Omental fat pad (tissue), 4 donors: ENCODE measurements at places on chromosomes 1 and 21.

DNA sequence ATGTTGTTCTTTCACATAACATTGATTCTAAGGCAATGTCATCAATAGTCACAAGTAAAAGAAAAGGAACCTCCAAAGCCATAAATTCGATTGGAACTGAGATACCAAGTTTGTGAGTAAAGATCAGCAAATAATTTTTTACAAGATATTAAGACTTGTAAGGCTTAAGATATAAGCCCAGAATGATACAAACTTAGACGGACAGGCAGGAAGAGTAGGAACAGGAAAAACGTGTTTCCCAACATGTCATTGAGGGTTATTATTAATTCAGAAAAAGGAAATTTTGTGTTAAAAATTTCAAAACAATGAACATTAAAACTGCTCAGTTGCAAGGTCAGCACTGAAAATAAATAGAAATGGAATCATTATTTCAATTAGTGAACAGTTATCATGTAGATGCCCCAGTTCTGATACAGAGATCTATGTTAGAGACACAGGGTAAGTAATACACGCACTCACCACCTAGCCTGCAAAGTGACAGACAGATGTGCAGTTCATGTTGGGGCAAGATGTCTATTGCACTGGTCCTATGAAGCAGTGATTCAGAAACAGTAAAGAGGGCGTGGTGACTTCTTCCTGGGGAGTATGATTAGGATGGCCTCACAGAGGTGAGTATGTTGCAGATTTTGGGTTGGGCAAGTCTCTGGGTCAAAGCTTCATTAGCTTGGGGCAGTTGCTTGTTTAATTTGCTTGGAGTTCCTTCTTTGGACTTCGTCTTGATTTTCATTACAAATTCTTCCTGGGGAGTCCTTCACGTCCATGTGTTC is 284.4 kb downstream of the SETD4 start:
- no peak for DNase-seq

GRCh38 chr1:47703981-47704596 is 266.2 kb downstream of the FOXD2 start:
- DNase-seq = no peak

GRCh38 chr1:189787201-189787600 is 690.5 kb downstream of the BRINP3 start:
- DNase-seq = no peak

GRCh38 chr1:172343240-172344160 is 77.0 kb upstream of the C1orf105 start:
- DNase-seq = no peak

DNA sequence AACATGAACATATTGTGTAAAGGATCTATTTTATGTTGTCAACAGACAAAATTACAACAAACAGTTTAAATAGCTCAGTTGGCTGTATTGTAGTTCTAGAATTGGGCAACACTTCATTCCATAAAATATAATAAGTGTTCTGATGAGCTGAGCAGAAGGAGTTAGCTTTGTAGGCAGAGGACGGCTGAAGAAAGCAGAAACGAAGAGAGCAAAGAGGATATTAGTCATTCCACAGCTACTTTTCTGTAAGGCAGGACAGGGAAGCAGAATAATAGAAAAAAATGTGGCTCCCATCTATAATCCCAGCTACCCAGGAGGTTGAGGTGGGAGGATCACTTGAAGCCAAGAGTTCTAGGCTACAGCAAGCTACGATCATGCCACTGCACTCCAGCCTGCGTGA is 20.2 kb upstream of the IVNS1ABP start:
- DNase-seq = no peak

GRCh38 chr1:63936276-63936675 is 162.5 kb downstream of the ROR1 start:
- no peak for DNase-seq

- peak; percentile 41 for DNase-seq
These were observed 742 bp downstream of the ARTN start for GRCh38 chr1:43934101-43934985.

GRCh38 chr1:175564119-175564518 is 179.3 kb downstream of the TNR start:
- no peak for DNase-seq

DNA sequence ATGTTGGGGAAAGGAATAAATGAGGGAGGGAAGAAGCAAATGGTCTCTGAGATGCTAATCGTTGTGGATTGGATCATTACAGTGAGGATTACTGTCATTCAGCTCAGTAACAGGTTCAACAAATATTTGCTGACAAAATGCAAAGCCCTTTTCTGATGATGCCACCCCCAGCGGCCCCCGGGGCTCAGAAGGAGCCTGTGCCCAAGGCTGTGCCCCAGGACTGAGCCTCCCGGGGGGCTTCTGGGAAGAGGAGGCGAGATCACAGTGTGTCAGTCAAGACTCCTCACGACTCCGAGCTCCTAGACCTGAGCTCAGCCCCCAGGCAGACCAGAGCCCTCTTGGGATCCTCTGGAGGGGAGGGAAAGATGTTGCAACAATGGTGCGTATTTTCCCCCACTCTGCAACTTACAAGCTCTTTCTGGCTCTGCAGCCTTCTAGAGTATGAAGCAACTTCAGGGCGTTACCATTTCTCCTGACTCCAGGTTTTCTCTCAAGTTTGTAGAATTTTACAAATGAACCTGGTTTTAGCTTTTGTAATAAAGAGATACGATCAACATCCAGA is 20.8 kb downstream of the EPHA8 start:
- DNase-seq = no peak

GRCh38 chr1:39268906-39269305 is 64.4 kb downstream of the MACF1 start:
- DNase-seq = no peak

GRCh38 chr1:87985071-87985470 is 656.4 kb downstream of the LMO4 start:
- DNase-seq = no peak

- DNase-seq = no peak
These were observed 88.2 kb downstream of the TIAM1 start for GRCh38 chr21:31255896-31256295.

GRCh38 chr21:45496968-45497845 is 45.0 kb downstream of the SLC19A1 start:
- no peak for DNase-seq

DNA sequence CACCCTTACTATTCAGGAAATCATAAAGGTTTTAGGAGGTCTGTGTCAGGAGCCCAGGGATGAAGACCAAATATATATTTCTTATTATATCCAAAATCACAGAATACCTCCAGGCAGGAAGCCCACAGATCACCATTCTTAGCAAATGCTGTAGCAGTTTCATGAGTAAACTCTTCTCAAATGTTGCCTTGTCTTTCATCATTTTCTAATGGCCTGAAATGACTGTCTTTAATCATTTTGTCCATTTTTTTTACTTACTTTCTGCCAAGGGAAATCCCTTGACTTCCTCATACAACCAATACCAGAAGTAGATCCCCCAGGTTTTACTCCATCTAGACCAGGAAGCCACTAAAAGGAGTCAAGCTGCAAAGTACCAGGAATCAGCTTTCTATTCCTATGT is 32.4 kb downstream of the PSMG1 start:
- DNase-seq = no peak

DNA sequence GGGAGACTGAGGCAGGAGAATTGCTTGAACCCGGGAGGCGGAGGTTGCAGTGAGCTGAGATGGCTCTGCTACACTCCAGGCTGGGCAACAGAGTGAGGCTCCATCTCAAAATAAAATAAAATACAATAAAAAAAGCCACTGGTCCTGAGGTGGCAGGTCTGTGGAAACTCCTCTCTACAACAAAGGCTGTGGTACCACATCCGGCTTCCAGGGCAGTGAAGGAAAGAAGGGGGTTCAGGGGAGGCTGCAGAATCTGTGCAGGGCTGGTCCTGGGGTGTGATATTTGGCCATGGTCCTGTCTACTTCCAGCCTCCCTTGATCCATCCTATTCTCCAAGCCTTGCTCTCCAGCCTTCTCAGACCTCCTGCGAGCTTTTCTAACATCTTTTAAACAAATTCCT is 731 bp upstream of the ZNF683 start:
- DNase-seq = no peak

- no peak for DNase-seq
These were observed 199.3 kb upstream of the CTTNBP2NL start for GRCh38 chr1:112196731-112197130.

- no peak for DNase-seq
These were observed 580 bp downstream of the RBM34 start for GRCh38 chr1:235160383-235160956.

DNA sequence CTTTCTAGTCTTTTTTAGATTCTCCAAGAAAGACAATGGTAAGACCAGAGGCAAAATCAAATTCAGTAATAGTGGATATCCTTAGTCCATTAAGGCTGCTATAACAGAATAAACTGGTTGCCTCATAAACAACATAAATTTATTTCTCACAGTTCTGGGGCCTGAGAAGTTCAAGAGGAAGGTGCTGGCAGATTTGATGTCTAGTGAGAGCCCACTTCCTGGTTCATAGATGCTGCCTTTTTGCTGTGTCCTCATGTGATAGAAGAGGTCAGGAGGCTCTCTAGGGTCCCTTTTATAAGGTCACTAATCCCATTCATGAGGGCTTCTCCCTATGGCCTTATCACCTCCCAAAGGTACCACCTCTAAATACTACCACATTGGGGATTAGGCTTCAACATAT is 31.5 kb upstream of the BTG3 start:
- DNase-seq = no peak

- DNase-seq = no peak
These were observed 3.6 kb downstream of the PRDM16 start for GRCh38 chr1:3072391-3073185.

- DNase-seq = no peak
These were observed 284.5 kb upstream of the USP25 start for GRCh38 chr21:15445327-15445726.

GRCh38 chr1:65792669-65793358 is at the start of gene PDE4B:
Gene PDE4B (plus strand): TSS chr1:65792895.
- no peak for DNase-seq

- no peak for DNase-seq
These were observed 195.2 kb upstream of the POU3F1 start for GRCh38 chr1:38241594-38242334.

DNA sequence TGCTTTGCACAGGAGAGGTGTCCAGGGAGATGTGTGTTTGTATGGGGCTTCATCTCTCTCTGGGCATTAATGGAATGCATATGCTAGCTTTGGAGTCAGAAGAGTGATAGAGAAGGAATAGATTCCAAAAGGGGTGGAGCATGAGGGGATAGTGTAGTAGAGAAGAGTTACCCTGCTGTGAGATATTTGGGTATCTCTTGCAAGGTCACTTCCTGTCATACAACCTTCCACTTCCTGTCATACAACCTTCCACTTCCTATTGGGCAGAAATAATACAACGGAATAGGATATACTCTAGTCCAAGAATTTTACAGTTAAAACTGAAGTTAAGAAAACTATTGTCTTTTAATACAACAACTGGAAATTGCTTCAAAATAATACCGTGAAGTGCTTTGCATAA is 351.8 kb upstream of the FMN2 start:
- DNase-seq = no peak

DNA sequence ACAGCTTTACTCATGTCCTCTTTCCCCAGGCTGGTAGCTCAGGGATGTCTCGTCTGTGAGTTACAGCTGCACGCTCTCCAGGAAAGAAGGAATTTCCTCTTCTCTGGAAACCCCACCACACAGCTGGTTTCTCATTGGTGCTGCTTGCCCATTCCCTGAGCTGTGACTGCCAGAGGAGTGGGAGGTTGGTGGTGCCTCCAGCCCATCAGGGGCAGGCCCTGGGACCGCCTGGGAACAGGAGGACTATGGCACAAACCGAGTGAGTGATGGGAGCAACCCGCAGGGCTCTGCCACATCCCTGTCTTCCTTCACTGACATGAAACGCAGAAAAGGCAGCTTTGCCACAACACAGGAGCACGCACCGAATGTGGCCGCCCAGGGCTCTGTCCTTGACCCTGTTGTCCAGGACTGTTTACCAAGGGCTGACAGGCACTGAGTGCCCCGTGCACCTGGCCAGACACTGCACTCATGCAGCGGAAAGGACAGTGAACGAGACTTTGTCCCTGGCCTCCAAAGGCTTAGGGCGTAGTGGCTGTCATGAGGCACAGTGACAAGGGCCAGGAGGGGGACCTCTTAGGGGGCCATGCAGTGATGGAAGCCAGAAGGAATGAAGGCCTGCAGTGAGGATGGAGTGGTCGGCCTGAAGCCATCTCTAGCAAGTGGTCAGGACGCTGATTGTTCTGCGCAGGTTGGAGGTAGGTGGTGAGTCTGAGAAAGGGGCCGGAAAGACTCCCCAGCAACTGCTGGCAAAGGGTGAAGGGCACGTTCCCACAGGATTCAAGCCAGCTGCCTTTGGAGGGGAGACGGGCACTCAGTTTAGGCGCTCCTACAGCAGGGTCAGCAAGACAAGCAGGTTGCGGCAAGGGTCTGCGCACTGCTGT is 1.7 kb upstream of the CCNL2 start:
- DNase-seq = no peak

- DNase-seq = no peak
These were observed 285.1 kb downstream of the PTPRU start for GRCh38 chr1:29521438-29521715.

GRCh38 chr1:239976130-239976968 is 115.3 kb upstream of the FMN2 start:
- no peak for DNase-seq

- DNase-seq = no peak
These were observed at the start of gene C1orf210 for GRCh38 chr1:43285269-43285990. Gene C1orf210 (minus strand): TSS chr1:43285581. CDS start chr1:43283270, 2,311 bp downstream.

GRCh38 chr1:80607064-80607463 is 1193.7 kb upstream of the ADGRL2 start:
- DNase-seq = no peak

- DNase-seq = no peak
These were observed 7.4 kb downstream of the BTBD8 start for GRCh38 chr1:92087542-92087941.
